Endodermal cell (in vitro differentiated cells): ENCODE measurements at places on chromosomes 5 and 9. TPM values are rescaled to one million over a fixed set of nuclear protein-coding genes. Genes with fewer than 3 reads are reported as not detected.
A peak's percentile ranks its signal among the peaks of the same experiment; 100 is the strongest.

DNA sequence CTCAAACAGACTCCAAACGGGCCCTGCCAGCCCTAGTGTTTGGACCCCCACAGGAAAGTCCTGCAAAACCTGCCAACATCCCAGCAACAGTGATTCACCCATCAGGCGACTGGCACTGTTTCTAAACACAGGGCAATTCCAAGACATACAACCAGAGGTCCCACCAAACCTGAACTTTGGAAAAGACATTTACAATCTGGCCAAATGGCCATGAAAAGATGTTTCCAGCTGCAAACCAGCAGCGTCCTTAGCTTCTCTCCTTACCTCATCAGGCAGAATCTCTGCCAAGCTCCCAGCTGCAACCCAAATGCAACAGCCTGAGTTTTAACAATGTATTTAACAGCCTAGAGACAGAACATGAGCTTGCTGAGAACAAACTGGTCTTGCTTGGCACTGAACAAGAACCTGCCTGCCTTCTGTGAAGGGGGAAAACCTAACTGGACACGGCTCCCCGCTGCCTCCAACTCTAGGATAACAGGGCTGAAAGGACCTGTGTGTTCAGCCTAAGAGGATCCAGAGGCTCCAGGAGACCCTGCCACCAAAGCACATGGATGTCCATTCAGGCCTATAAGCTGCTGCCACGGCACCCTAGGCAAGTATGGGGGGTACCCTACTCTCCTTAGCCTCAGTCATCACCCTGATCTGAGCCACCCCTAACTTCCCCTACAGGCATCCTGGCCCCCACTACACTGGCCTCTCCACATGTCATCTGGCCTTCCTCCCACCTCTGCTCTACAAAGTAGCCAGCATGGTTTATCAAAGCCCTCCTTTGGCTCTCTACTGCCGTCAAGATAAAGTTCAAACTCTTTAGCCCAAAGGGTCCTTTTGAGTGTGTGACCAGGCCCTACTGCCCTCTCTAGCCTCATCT, 5.6 kb downstream of the P4HA2 start:
- no peaks in the 10 kb centered on the region for H3K4me1 ChIP-seq
- H3K36me3 ChIP-seq, result no peaks in the 10 kb centered on the region
- no peak overlapping the region for H3K4me3 ChIP-seq
- no peak for DNase-seq

DNA sequence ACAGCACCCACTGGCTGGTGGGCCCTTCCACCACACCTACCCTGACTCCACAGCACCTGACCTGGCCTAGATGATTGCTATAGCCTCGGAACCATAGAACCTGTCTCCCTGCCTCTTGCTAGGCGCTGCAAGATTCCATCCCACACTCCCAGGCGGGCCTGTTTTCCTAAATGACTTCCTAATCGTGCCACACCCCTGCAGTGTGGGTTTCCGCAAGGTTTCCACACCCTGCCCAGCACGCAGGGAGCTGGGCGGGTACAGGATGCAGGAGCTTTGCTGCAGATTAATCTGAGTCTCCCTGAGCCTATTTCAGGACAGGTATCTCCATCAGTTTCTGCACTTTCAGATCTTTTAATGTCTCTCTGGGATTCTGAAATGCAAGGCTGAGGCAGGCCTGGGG, 62.9 kb downstream of the SHB start:
- no peak for DNase-seq
- H3K27ac ChIP-seq, result no peak overlapping the region
- peaks cover 10% of the 10 kb centered on the region for H3K4me1 ChIP-seq
- H3K4me3 ChIP-seq, result no peak overlapping the region

DNA sequence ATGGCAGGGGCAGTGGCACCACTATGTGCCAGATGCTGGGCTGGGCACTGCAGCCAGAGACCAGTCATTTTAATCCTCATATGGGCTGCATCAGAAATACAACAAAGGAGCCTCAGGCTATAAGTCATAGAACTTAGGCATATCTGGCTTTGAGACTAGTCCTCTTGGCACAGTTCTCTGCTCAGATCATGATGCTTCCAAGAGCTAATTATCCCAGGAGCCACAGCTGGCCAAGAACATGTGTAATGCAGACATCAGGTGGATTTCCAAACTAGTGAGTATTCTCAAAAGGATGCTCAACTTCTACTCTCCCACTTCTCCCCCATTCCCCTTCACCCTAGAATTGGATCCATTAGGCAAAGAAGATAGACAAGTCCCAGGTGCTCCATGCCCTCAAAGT, 562.2 kb upstream of the TRPC7 start:
- no peak for DNase-seq
- no peaks in the 10 kb centered on the region for H3K4me1 ChIP-seq
- H3K27ac ChIP-seq, result no peak overlapping the region
- no peaks in the 10 kb centered on the region for H3K36me3 ChIP-seq
- no peaks in the 10 kb centered on the region for H3K27me3 ChIP-seq

DNA sequence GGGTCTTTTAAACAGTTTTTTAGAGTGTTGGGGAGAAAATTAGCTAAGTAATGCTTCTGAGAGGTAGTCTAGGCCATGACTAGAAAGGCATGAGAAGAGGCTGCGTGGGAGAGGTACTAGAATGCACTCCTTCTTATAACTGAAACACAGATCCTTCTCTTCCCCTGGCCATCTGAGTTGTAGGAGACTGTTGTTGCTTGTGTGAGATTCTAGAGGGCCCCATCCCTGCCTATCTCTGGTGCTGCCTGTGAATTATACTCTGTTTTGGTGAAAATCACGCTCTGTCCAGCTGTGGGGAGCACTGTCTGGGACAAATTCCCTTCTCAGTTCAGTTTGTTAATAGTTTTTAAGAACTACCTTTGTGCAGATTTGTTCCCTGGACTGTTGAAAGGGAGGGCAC, 37.5 kb downstream of the MAP1B start:
- peak overlapping the region; percentile 84 for H3K27ac ChIP-seq
- H3K4me1 ChIP-seq, result no peaks in the 10 kb centered on the region
- H3K27me3 ChIP-seq, result no peaks in the 10 kb centered on the region
- peaks cover 87% of the 10 kb centered on the region for H3K36me3 ChIP-seq

ZNF366 gene
- not detected in 2 replicates for total RNA-seq
